Stimulated activated CD8-positive, alpha-beta memory T cell treated with anti-CD3 and anti-CD28 coated beads, Interleukin-7, amount 100 ng/mL, for 48 hours (primary cell): ENCODE measurements at places on chromosomes 6 and 20.

GRCh38 chr20:37781626-37782025 lies 87.8 kb downstream of the CTNNBL1 start:
- DNase-seq = no peak

GRCh38 chr20:37902504-37903313 lies at the start of gene VSTM2L:
Gene VSTM2L, plus strand, starts transcription at chr20:37903127. Its CDS starts 224 bp downstream, at chr20:37903351.
- no peak for DNase-seq

GRCh38 chr6:781350-781961 lies 88.5 kb upstream of the EXOC2 start:
- no peak for DNase-seq

DNA sequence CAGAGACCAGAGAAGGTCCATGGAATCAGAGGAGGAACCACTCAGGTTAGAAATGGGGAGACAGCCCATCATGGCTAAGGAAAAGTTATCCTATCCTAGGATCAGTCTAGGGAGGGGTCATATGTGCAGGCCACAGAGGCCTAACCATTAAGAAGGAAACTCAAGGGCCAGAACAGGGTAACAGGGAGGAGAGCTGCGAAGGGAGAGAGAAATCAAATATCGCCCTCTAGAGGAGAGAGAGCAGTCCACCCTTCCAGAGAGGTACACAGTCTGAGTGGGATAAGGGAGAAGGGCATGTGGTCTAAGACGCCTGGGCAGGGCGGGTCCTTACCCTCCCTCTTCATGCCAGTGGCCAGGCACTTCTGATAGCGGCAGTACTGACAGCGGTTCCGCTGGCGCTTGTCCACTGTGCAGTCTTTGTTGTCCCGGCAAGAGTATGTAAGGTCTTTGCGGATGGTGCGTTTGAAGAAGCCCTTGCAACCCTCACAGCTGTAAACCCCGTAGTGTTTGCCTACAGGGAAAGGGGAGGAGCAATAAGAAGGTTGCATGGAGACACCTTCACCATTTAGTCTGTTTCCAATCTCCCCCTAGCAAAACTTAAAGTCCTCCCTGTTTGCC lies 2.9 kb downstream of the RXRB start:
- no peak for DNase-seq

DNA sequence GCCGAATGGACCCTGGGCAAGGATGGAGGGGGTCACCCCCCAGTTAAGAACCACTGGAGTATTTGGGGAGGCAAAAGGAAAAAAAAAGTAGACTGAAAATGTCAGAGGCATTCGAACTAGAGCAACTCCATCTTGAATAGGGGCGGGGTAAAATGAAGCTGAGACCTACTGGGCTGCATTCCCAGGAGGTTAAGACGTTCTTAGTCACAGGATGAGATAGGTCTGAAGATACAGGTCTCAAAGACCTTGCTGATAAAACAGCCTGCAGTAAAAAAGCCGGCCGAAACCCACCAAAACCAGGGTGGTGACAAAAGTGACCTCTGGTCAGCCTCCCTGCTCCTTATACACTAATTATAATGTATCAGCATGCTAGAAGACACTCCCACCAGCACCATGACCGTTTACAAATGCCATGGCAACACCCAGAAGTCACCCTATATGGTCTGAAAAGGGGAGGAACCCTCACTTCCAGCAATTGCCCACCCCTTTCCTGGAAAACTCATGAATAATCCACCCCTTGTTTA lies 70.4 kb upstream of the KCNG1 start:
- no peak for DNase-seq

DNA sequence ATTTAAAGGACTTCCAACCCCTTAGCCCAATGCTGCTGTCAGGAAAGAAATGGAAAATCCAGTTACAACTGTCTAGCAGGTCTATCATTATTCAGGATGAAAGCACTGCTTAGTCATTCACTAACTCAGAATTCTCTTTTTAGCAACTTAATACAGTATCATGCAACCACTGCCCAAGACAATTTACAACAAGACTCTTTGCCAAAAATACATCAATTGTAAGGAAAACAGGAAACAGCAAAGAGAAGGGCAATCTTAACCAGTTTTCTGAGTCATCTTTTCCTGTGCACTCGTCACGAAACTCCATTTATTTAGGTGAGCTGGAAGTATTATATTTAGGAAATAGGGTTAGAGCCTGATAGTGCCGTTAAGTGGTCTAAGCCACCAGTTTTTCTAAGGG lies 1197.7 kb upstream of the CITED2 start:
- no peak for DNase-seq

GRCh38 chr6:1068068-1068467 lies 243.8 kb upstream of the FOXQ1 start:
- no peak for DNase-seq

GRCh38 chr6:166938150-166938549 lies 18.2 kb downstream of the RNASET2 start:
- no peak for DNase-seq

GRCh38 chr6:169850746-169851145 lies 99.3 kb downstream of the ERMARD start:
- DNase-seq = no peak

GRCh38 chr6:125868678-125869395 lies 78.1 kb downstream of the NCOA7 start:
- DNase-seq = no peak

GRCh38 chr6:168452685-168453377 lies 11.8 kb downstream of the SMOC2 start:
- no peak for DNase-seq

DNA sequence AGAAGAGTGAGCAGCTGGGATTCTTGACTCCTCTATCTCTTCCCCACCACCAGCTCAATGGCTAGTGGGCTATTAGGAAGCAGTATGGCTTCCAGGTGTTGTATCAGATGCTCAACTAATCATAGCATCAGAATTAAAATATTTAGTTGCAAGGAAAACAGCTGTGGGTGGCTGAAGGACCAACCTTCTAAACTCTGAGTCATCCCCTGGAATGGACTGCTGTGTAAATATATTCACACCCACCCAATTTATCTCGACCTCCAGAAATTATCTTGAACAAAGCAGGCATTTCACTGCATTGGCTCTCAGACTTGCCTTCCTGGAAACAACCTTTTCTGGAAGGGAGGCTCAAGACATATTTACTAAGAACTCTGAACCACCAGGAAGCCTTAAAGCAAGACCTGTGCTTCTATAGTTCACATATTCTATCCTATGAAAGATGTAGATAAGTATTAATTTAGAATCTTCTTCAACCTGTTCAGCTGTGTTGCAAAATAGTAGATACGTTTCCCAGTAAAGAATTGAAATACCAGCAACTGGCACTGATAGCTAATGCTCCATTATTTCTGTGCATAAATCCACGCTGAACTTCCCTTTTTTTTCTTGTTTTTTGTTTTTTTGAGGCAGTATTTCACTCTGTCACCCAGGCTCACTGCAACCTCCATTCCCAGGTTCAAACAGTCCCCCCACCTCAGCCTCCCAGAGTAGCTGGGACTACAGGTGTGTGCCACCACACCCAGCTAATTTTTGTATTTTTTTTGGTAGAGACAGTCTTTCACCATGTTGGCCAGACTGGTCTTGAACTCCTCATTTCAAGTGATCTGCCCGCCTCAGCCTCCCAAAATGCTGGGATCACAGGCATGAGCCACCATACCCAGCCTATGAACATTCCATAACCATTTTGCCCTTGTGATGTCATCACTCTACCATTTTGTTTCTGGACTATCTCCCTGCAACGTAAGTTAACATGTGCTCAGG lies 56.9 kb upstream of the CD2AP start:
- no peak for DNase-seq

- DNase-seq = no peak
These were observed 75.8 kb downstream of the BCKDHB start for GRCh38 chr6:80182308-80182707.

- no peak for DNase-seq
These were observed 13.6 kb downstream of the POU3F2 start for GRCh38 chr6:98847779-98848538.

DNA sequence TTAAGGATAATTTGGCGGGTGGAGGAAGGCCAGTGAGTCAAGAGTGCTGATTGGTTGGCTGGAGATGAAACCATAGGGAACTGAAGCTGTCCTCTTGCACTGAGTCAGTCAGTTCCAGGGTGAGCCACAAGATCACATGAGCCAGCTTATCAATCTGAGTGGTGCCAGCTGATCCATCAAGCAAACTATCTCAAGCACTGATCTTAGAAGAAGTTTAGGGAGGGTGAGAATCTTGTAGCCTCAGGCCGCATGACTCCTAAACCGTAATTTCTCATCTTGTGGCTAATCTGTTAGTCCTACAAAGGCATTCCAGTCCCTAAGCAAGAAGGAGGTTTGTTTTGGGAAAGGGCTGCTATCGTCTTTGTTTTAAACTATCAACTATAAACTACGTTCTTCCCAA lies 954.3 kb downstream of the KIF16B start:
- DNase-seq = no peak

DNA sequence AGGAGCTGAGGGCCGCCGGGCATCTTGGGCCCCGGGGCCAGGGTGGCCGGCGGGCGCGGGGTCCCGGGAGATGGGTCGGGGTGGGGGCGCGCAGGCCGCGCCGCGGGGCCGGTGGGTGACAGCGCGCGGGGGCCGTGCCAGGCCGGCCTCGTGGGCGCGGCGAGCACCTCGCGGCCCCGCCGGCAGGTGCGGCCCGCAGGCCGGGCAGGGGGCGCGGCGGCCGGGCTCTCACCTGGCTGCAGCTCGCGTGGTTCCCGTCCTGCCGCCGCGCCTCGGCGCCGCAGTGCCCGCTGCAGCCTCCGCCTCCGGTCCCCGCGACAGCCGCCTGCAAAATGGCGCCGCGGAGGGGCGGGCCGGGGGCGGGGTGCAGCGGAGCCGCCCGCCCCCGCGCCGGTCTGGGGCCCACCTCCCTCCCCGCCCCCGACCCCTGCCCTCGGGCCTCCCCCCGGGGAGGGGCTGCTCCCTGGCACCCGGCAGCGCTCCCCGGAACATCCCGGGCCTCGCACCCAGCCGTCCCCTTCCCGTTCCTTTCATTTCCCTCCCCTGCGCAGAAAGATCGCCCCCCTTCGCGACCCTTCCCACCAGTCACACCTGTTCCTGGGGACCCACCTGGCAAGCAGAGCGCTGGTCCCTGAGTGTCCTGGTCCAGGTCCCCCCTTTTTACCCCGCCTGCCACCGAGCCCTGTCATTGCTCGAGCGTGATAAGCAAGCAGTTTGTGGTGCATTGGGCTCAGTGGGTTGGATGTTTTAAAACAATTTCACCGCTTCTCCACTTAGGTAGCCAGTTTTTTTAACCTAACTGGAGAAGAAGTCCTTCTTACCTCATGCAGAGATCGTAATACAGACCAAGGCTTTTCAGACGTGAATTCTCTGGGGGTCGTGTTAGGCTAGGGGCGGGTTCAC lies at the start of gene SLC23A2:
Gene SLC23A2 (minus strand): TSS at position 337 of the 903 bp plus-strand sequence. CDS start 68,948 bp downstream, outside the sequence.
- no peak for DNase-seq

- DNase-seq = no peak
These were observed 87.2 kb downstream of the PDE7B start for GRCh38 chr6:135938576-135939207.

DNA sequence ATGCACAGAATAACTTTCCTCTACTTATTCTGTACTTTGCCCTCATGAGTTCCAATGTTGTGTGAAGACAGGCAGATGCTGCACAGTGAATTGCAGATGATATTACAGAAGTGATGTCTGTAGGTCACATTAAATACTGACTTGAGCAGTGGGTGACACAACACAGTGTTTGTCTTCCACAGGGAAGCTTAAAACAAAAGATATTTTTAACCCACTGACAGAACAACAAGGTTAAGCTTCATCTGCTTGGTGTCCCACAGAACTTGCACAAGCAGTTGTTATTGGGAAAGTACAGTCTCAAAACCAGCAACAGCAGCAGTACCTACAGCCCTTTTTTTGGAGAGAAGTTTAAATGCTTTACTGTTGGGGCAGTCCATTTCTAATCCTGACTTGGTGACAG lies 10.5 kb downstream of the SUMO4 start:
- no peak for DNase-seq

- DNase-seq = no peak
These were observed 1.3 kb downstream of the C20orf202 start for GRCh38 chr20:1204576-1204975.

DNA sequence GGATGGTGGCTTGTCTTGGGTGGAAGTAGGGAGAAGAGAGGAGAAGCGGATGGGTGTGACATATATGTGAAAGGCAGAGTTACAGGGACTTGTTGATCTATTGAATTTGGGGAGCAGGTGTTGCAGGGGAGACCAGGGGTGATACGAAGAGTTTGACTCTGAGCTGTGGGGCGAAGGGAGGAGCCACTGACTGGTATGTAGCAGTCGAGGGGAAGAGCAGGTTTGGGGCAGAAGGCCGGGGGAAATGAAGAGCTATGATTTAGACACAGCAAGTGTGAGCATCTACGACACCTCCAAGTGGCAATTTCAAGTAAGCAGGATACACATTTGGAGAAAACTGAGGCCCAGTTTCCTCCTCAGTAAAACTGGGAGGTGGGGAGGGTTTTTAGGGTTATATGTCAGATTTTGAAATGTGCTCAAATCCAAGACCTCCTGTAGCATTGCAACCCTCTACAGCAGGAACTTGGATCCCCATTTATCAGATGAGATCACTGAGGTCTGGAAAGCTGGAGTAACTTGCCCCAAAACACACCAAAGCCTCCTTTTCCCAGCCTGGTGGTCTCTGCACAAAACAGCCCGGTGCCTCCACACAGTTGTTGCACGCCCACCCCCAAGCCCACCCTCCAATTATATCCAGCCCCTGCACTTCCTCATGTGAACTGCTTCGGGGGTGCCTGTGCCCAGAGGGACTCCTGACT lies 137.8 kb downstream of the PREX1 start:
- no peak for DNase-seq

- no peak for DNase-seq
These were observed 770 bp downstream of the TCF19 start for GRCh38 chr6:31158863-31159855.

GRCh38 chr20:43529457-43530153 lies 22.1 kb downstream of the L3MBTL1 start:
- DNase-seq = no peak

DNA sequence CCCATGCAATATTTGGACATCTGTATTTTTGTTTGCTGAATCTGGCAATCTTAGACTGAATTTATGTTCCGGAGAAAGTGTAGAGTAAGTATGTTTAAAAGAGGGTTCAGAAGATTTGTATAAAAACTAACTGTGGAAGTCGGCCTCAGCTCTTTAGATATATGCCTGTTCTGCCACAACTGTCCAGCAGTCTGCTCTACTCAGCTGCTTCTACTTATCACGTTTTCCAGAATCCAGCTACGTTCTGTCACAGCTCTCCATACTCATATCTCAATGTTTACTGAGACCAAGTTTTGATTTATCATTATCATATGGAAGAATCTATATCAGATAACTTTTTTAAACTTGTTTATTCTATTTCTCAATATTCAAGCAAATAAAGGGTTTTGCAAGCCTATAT lies 721.3 kb downstream of the EYS start:
- DNase-seq = no peak
